ENCODE measurements at places on chromosomes 4 and X.

- DNase-seq, result no peak
Measured at GRCh38 chr4:8201321-8201781, 2.3 kb downstream of the SH3TC1 start.

DNA sequence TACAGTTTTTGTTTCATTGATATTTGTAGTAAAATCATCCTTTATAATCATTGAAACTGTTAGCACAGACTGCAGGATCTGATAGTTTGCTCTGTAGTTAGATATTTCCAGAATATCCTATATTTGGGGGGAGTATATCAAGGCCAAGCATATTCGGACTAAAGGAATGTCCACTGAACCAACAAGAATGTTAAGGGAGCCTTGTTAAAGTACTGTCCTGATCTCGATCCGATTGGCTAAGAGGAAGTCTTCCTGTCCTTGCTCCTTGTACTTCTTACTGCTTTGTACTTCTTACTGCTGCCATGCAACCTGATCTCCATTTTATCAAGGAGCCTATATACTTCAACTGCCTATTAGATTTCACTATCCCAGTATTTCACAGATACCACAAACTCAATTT lies 449.3 kb downstream of the RPA4 start:
- DNase-seq, result no peak

DNA sequence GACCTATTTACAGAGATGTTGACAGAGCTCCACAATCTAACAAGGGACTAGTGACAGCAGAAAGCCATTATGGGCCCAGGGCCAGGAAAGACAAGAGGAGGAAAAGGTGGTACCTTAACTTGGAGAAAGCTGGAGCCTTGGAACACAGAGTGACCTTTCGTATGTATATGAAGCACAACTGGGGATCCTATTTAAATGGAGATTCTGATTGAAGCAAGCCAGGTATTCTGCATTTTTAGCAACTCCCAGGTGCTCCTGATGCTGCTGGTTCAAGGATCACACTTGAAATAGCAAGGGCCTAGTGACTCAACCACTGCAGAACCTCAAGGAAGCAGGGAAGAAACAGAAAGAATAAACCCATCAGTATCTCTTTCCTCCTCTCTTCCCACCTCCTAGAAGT lies 99.4 kb downstream of the TMEM47 start:
- no peak for DNase-seq

- DNase-seq, result no peak
Measured at GRCh38 chrX:139974471-139974870, 9.2 kb upstream of the CXorf66 start.

GRCh38 chrX:112473654-112474053 lies 206.1 kb downstream of the LHFPL1 start:
- DNase-seq, result no peak

DNA sequence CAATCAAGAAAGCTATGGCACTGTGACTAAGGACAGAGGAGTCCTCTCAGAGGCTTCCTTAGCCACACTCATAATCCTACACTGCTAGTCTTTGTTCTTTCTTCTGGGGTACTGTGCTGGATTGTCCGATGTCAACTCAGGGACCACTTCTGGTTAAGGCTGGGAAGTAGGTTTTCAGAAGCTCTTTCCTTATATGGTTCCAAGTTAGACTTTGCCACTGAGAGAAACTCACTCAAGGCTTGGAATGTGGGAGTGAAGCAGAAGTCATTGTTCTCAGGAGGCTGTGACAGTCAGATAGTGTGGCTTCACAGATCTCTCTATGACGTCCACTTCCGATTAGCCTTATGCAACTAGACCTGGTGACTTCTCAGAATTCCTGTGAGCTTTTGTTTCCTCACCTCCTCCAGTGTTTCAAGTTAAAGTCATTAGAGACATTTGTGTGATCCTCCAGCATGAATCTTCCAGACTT lies 317.3 kb upstream of the F9 start:
- DNase-seq, result no peak

DNA sequence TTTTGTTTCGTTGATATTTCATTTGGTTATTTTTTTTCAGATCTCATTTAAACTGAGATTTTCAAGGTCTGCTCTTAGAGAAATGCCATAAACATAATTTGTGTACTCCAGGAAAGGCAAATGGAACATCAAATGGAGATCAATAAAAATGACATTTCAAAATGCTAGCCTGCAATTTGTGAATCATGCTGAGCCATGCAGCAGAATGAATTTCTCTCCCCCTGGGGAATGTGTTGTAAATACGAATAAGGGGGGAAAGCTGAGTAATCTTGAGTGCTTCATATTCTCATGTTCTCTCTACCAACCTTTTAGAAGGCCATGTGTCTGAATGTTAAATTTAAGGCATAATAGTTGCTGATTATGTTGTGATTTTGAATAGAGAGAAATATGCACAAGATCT lies 7.8 kb downstream of the ZCCHC4 start:
- DNase-seq, result no peak
